ENCODE measurements at places on chromosomes 7 and 10. TPM values are rescaled to one million over a fixed set of nuclear protein-coding genes. Genes with fewer than 3 reads are reported as not detected.
A peak's percentile ranks its signal among the peaks of the same experiment; 100 is the strongest.

- no peak for DNase-seq
Observed at GRCh38 chr7:1103009-1103788, 15.3 kb downstream of the GPER1 start.

DNA sequence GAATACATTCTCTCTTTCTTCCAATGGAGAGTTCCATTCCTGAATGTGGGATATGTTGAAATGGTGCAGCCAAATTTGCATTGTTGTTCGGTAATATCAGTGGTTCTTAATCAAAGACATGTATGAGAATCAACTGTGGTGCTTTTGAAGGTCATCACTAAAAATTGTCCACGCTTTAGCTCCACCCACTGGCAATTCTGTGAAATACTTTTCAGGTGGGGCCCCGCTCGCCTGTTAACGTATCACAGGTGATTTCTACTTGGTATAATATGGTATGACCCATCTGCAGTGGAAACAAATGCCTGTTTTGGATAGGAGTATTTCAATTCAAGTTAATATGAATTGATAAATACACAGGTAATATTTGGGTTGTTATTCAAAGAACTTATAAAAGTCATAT is 178.4 kb downstream of the NSUN6 start:
- DNase-seq = no peak

- peak; percentile 55 for DNase-seq
Observed at GRCh38 chr7:137734221-137734620, 112.6 kb downstream of the DGKI start.

- no peak for DNase-seq
Observed at GRCh38 chr10:110735620-110736027, 91.5 kb downstream of the RBM20 start.

- DNase-seq = no peak
Observed at GRCh38 chr7:78334426-78334825, 535.9 kb downstream of the PHTF2 start.

Gene CYTH3
- total RNA-seq = 27.1 TPM

DNA sequence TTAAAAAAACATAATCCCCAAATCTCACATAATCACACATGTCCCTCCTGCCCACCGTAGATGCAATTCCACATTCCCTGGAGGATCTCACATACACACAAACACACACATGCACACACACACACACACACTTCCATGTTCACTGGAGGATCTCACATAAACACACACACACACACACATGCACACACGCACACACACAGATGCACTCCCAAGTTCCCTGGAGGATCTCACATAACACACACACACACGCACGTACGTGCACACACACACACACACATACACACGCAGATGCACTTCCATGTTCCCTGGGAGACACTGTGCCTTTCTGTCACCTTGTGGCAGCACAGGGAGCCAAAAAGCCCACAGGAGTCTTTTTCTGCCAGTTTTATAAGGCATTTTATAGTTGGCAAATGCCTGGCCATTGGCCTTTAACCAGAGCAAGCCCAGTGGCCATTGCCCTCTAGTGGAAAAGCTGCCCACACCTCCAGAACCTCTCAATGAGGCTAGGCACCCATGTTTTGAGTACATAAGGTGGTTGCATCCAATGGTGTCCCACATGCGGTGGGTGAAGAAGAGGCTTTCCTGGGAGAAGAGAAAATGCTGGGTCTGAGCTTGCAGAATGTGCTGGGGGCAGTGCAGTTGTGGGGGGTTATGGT is 115.4 kb upstream of the ACBD5 start:
- no peak for DNase-seq

DNA sequence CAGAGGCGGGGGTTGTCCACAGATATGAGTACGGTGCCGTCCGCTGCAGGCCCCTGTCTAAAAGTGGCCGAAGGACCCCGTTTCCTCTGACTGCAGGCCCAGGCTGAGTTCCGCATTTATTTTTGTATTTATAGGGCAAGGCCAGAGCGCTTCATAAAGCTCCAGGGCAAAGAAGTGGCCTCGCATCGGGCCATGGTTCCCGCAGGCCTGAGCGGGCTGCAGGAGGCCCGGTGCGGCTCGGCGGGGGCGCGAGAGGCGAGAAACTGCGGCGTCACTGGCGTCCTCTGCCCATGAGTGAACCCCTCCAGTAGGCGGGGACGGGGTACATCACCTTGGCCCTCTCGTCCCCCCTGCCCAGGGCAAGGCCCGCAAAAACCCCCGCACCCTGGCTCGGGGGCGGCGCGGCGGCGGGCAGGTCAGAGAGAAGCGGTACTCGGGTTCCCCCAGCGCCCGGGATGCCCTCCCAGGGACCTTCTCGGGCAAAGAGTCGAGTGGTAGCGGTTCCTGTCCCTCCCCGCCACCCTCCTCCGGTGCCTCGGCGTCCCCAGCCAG is 355.7 kb downstream of the DNAJB6 start:
- no peak for DNase-seq

Gene BTBD16
- total RNA-seq = 0.09 TPM

Gene GPR158
- 0.49 TPM for total RNA-seq

- DNase-seq = no peak
Observed at GRCh38 chr10:82736305-82736704, 861.3 kb downstream of the NRG3 start.

GRCh38 chr7:45643630-45644029 is 69.5 kb downstream of the ADCY1 start:
- DNase-seq = no peak

Gene PWWP2B
- total RNA-seq = 7.2 TPM

DNA sequence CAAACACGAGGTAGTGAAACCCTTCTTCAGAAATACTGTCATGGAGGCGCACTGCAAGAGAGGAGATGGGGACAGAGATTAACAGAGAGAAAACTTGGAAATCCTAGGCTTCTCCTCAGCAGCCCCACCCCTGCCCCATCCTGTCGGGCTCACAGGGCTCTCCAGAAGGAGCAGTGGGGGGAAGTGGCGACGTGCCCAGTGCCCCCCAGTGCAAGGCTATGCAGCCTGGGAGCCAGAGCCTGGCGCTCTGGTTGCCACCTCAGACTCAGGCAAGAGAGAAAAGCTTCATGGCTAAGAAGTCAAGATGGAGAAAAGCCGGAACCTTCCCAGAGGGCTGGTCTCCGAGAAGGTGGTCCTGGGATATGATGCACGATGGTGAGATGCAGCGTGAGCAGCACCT is 21.2 kb downstream of the CAMK2G start:
- no peak for DNase-seq

Gene CARD11
- total RNA-seq = under 0.01 TPM

Gene ADAM22
- total RNA-seq = 2.4 TPM

DNA sequence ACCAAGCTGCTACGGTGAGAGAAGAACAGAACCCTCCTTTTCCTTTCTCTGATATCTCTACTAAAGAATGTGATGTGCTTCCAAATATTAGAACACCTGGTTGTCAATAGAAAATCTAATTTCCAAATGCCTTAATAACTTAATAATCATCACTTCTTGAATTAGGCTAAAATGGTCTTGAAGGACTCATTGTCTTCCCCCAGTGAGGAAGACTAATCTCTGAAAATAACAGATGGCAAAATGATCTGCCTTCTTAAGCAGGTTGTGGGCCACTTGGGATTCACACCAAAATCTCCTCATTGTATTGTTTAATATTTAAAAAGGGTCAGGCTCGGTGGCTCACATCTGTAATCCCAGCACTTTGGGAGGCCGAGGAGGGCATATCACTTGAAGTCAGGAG is 805.9 kb upstream of the AUTS2 start:
- no peak for DNase-seq

Gene SPDYE5
- total RNA-seq = not detected

DNA sequence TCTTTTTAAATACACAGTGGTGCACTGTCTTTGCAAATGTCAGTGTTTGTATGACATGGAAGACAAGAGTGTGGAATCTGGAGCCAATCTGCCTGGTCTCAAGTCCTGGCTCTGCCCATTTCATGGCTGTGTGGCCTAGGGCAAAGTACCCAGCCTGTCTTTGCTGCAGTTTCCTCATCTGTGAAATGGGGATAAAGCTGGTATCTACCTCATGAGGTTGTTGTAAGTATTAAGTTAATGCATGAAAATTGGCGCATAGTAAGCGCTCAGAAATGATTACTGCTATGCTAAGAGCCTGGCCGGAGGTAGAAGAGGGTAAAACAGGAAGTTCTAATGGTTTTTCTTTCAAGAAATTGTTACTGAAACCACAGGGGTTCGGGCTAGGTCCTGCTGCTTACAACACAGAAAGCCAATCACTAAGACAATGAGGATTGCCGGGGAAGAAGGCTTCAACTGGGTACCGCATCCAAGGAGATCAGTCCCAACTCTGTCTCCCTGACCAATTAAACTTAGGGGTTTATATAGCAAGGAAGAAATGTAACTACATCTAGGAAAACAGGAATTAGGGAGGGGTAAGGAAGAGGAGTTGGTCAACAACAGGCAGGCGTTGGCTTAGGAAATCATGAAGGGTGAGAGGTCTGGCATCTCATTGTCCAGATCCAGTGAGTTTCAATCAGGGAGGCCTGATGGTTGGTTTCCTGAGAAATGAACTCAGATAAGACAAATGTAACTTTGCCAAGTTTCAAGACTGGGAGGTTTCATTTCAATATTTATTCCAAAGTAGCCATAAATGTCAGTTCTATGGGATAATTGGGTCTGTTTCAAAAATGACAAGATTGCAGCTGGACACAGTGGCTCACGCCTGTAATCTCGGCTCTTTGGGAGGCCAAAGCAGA is 57.0 kb downstream of the CHST3 start:
- peak; percentile 63 for DNase-seq

Gene PRTFDC1
- total RNA-seq = 39.6 TPM

GRCh38 chr10:119336599-119336998 is 129.2 kb downstream of the GRK5 start:
- DNase-seq = no peak

DNA sequence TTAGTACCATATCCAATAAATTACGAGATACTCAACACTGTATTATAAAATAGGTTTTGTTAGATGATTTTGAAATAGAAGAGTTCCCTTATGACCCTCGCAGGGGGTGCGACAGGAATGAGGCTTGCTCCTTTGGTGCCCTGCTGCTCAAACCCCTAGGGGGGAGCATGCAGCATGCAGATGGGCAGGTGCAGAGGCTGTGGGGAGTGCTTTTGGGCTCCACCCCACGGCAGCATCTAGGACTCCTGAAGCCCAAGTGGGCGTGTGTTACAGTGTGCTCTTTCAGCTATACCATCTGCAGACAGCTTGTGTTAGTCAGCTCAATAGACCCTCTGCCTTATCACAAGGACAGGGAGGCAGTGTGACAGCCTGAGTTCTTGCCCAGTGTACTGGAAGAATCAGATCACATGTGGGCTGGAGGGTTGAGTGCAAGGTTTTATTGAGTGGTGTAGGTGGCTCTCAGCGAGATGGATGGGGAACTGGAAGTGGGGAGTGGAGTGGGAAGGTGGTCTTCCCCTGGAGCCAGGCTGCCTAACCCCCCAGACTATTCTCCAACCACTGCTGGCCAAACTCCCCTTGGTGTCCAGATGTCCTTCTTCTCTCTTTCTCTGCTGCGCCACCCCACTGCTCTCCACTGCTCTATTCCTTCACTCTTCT is 3.1 kb upstream of the MRC1 start:
- no peak for DNase-seq

DNA sequence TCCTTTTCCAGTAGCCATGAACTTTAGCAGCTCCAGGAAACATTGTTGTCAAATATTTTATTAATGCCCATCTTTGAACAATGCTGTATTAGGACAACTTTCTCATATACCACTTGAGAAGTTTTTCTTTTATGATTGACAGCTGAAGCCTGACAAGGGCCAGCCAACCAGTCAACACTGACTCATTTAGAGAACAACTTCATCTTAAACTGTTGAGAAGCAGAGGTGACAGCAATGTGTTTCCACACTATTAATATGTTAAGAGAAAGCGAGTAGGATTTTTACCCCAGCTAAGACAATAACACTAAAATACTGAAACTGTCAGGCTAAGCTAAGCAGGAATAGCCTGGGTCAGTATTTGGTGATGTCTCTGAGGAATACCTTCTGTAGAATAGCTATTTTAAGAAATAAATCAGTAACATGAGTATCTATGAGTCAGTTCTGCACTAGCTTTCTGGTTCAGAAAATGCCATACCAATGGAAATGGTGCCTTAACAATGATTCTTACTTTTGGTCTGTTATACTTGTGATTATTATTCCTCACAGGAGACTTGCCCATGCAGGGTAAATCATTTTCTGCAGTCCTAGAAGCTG is 168.8 kb upstream of the POT1 start:
- peak; percentile 31 for DNase-seq

DNA sequence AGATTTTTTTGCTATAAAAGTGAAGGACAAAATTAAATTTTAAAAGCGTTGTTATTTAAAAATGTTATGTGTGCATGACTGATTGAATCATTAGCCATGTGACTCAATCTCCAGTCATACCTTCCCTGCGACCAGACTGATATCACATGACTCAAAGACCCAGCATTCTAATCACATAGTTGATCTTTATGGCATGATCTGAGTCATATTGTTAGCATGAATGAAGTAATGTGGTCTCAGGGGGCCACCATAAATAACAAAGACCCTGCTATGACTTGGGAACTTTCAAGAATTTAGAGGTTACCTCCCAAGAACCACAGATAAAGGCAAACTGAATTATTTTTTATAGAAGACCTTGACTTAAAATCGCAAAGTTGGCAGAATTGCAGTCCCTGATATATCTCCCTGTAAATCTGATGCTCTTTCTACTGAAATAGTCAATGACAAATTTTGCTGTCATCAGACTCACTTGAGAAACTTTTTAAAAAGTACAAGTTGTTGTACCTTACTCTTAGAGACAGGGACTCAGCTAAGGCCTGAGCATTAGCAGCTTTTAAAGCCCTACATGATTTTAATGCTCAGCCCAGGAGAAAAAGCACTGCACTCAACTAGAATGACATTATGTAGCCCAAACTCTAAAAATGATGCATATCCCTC is 717.3 kb downstream of the XPNPEP1 start:
- peak; percentile 95 for DNase-seq

- DNase-seq = peak; percentile 62
Observed at GRCh38 chr10:26437637-26438461, at the start of gene APBB1IP. Gene APBB1IP, plus strand, starts transcription at chr10:26438341. Its CDS starts 53,986 bp downstream, at chr10:26492327.

GRCh38 chr10:81724431-81724830 is 150.6 kb upstream of the NRG3 start:
- DNase-seq = no peak

DNA sequence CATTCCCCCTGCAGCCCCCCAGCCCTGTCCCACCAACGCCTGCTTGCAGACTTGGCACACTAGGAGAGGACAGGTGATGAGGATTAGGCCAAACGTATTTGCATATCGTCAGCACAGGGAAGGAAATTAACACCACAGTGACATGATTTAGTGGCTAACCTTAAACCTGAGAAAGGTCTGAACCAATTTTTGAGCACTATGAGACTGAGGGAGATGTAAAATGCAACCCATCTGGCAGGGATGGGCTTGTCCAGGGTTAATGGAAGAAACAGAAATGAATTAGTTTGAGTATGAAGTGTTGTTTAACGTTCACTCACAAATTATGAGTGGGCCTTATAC is 183.6 kb downstream of the TAX1BP1 start:
- no peak for DNase-seq

DNA sequence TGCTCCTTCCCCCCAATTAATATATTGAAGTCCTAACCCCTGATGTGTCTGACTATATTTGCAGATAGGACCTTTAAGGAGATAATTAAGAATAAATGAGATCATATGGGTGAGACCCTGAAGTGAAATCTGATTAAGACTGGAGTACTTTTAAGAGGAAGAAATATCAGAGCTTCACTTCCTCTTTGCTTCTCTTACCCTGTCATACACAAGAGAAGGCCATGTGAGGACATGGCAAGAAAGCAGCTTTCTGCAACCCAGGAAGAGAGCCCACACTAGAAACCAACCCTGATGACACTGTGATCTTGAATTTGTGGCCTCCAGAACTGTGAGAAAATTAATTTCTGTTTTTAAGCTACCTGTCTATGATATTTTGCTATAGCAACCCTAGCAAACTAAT is 44.2 kb downstream of the JMJD1C start:
- DNase-seq = no peak

All from fibroblast of the aortic adventitia (primary cell).